ENCODE measurements at places on chromosomes 7 and 10.

DNA sequence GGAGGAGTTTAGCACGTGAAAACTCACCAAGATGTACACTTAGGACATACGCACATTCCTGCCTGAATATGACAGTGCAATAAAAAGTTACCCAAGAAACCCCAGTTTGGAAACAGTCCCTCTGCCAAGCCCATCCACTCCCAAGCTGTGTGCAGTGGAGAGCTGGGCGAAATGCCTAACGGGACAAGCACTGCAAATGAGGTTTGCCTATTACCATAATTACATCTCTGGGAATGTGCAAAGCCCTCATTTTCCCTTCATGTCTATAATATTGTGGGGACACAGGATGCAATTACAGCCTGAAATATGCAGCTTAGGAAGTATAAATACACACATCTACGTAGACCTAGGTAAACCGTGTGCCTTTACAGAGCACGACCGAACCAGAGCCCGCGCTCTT is 117.5 kb downstream of the PLXNA4 start:
- no peak for DNase-seq

GRCh38 chr7:116512520-116513188 is 12.2 kb upstream of the CAV1 start:
- no peak for DNase-seq

DNA sequence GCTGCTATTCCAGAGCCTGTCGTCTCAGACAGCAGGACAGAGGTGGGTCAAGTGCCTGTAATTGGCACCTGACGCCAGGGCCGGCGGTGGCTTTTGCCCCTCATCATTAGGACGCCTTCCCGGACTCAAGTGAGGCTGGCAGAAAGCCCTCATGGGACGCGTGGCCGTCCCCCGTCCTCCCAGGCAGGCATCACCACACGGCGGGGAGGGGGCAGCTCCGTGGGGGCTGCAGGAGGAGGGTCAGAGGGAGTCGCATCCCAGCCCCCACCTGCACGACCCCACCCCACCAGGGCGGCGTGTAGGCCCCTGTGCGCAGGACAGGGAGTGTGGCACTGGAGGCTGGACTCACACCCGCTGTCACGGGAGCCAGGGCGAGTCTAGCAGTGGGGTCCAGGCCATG is 16.3 kb downstream of the CFAP46 start:
- DNase-seq: no peak

DNA sequence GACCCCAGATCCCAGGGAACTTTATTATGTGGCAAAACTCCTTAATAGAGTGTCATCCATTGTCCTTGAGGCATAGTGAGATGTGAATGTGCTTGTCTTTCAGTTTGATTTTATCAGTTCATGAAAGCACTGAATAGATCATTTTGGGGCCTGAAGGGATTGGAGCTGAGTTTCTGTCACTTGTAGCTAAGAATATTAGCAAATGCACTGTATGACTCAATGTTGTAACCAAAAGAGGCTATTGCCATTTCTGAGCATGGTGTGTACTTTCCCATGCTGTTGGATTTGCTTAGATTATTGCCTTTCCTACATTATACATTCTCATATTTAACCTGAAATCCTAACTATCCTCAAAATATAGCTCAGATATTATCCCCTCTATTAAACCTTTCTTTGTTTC is 130.4 kb downstream of the PRKG1 start:
- no peak for DNase-seq

DNA sequence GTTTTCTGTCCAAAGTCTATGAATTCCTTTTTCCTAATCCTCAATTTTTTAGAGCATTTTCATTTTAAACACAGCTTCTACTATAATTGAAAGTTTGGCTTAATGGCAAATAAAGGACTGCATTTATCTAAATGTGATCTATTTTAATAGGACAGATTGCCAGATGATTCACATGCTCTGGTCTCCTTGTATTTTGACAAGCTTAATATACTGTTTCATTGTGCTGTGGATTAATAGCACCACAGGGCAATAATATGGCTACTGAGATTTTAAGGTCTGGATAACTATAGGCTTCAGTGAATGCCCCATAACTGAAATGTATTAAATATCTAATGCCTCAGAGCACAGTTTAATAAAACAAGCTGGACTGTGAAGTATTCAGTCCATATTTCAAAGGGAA is 1362.8 kb downstream of the XPNPEP1 start:
- no peak for DNase-seq

GRCh38 chr10:49134327-49134726 is 506 bp upstream of the FAM170B start:
- no peak for DNase-seq

DNA sequence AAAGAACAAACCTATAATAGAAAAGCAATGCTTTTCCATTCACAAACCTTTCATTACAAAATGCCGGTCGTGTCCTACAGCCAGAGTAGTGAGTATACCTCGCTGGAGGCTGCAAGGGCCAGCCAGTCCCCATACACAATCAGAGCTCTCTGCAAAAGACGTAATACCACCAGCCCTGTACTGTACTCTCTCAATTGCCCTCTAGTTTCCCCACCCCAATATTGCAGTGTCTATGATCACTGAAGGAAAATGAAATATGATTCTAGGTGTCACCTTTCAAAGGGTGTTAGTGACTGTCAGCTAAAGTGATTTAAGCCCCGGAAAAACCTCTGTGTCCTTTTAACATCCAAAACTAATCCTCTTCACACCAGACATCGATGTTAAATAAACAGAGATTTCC is 24.8 kb downstream of the PLXNA4 start:
- no peak for DNase-seq

Data from erythroblast (primary cell).